Placental epithelial cell (primary cell): ENCODE measurements at places on chromosomes 12 and 14. TPM values are rescaled to one million over a fixed set of nuclear protein-coding genes. Genes with fewer than 3 reads are reported as not detected.

The CNPY2 gene
- total RNA-seq, result 80.1 and 106 TPM in 2 replicates

The KRT6A gene
- total RNA-seq, result 2,135 and 6,405 TPM in 2 replicates

The SLC6A13 gene
- not detected in 2 replicates for total RNA-seq

The SERPINA12 gene
- not detected in 2 replicates for total RNA-seq

The RBP5 gene
- 0.39 TPM in 1 of 2 replicates, not detected in the other for total RNA-seq
